Hepatocyte (in vitro differentiated cells): ENCODE measurements at places on chromosomes 3 and 15.

DNA sequence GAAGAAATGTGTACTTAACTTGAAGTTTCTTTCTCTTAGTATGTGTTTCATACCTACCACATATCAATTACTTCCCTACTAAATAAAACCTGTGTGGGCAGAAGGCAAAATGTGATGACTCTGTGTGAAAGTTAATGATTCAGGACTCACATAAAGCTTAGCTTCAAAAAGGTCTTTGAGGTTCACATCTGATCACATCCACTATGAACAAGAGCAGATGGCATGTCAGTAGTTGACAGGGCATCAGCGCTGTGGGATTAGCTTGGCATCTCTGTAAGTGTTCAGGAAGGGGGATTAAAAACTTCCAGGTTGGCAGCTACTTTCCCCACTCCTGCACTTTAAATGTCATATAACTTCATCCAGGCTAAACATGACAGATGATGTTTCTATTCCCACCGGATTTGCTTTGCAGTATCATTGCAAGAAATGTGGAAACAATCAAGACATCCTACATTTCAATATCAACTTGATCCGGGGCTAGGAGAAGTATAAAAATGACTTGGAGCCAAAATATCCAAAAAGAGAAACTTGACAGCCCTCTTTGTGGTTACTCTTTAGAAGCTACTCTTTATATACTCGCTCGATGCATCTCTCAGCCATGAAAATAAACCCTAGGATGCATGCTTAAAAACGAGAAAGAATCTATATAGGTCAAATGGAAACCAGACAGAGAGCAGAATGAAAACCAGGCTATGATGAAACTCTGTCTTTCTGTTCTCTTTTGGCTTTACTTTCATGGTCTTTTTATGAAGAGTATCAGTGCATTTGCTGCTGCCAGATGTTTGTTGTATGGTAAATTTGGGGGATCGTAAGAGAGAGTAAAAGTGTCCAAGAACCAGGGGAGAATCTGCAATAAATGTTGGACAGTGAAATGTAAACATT is 273.1 kb upstream of the ALCAM start:
- no peak for DNase-seq

DNA sequence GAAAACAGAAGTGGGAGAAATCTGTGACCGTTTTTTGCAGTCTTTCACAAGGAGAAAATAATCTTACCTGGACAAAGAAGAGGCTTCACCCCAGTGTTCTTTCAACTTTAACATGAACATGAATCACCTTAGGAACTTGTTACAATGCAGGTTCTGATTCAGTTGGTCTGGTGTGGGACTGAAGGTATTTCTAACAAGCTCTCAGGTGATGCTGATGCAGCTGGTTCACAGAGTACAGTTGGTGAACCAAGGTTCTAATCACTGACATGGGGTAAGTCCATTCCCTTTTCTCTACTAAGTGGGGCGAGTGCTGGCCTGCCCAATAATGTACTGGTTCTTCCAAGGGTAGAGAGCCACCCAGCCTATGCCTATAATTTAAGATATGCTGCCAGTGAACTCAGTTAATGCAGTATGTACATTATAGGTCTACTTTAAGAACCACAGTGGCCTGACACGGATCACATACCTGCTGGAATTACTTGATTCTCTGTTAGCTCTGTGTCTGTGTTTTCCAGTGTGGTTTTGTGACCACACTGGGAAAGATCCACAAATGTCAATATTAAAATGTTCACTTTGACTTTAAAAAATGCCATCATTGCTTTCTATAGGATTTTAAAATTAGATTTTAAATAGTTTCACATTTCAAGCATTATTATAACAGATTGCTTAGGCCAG is 304.1 kb downstream of the ZNF621 start:
- DNase-seq: no peak

- peak; percentile 44 for DNase-seq
Measured at GRCh38 chr15:29570121-29570947, 251.9 kb downstream of the TJP1 start.

GRCh38 chr3:177536873-177537272 is 339.6 kb upstream of the TBL1XR1 start:
- DNase-seq: no peak

DNA sequence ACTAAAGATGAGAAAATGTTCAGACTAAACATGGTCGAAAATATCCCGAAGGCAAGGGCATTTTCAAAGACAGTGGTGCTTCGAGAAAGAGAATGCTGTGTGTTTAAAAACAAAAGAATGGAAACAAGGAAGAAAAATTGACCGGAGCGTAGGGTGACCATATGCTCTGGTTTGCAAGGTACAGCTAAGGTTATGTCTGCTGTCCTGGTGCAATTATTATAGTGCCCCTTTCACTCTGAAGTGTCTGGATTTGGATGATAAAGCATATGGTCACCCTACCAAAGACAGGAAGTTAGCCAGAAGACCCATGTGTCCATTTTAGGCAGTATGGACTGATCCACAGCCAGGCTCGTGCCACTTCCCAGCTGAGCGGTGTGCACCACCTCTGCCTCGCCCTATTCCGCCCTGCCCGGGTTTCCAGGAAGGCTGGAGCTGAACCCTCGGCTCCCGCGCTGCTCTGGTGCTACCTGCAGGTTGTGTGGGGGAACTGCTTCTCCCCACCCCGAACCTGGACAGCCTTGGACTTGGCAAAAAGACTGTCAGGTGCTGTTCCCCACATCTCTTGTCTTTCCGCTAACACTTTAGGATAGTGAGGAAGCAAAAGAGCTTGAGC is 25.2 kb downstream of the GOLGA6D start:
- DNase-seq: peak; percentile 78

DNA sequence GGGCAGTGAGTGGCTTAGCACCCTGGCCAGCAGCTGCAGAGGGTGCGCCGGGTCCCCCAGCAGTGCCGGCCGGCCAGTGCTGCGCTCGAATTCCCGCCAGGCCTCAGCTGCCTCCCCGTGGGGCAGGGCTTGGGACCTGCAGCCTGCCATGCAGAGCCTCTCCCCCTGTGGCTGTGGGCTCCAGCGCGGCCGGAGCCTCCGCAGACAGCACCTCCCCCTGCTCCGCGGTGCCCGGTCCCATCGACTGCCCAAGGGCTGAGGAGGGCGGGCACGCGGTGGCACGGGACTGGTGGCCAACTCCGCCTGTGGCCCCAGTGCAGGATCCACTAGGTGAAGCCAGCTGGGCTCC is 386.3 kb downstream of the CNTN4 start:
- DNase-seq: no peak
